Activated T-cell treated with anti-CD3 and anti-CD28 coated beads, Interleukin-2, amount 50 U/mL, for 24 hours (primary cell): ENCODE measurements at places on chromosomes 5 and 9.

- no peak for DNase-seq
Observed at GRCh38 chr5:116454417-116454927, 120.2 kb downstream of the SEMA6A start.

GRCh38 chr5:102223542-102224477 lies 72.3 kb downstream of the SLCO4C1 start:
- no peak for DNase-seq

DNA sequence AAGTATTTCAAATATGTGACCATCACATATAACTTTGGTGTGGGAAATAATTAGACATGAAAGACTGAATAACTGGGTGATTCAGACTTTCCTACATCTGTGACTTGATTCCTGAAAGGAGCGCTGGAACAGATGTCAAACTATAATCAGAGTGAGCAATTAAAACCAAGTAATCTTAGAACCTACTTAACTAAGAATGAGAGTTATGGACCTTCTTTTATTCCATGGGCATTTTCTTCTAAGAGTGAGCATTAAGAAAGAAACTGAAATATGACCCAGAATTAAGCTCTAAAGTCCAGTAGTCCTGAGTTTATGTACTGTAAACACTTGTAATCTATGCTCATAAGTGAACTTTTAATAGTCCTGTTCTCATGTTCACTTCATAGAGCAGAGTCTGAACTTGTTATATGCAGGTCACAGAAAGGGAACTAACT lies 68.4 kb downstream of the PAM start:
- DNase-seq = no peak

GRCh38 chr9:14096258-14096922 lies 217.6 kb downstream of the NFIB start:
- DNase-seq = no peak

- DNase-seq = no peak
Observed at GRCh38 chr9:100100146-100100667, 1.2 kb downstream of the INVS start.

DNA sequence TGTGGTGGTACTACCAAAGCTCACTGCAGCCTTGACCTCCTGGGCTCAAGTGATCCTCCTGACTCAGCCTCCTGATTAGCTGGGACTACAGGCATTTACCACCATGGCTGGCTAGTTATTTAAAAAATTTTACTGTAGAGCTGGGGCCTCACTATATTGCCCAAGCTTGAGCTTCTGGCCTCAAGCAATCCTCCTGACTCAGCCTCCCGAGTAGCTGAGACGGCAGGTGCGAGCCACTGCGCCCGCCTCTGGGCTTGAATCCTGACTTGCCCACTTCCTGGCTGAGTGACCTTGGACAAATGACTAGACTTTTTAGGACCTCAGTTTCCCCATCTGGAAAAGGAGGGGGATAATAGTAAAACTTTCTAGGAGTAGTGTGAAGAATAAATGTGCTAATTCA lies 32.1 kb downstream of the NCS1 start:
- no peak for DNase-seq

DNA sequence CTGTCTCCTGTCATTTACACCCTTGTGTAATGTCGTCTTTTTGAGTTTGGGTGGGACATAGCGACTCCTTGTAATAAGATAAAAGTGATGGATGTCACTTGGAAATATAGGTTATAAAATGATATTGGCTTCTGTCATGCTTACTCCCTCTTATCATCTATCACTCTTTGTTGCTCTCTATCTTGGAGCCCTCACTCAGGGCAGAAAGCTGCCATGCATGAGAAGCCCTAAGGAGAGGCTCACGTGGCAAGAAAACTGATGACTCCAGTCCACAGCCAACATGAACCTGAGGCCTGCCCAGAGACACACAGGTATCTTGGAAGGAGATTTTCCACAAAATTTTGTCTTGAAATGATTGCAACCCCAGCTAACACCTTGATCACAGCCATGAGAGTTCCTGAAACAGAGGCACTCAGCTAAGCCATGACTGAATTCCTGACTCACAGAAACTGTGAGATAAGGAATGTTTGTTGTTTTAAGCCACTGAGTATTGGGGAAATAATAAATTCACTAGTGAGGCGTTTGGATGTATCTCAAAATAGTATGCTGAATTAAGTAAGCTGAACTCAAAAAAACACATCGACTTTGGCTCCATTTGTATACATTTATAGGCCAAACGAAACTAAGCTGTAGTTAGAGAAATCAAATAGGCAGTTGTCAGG lies 216.7 kb downstream of the CDH18 start:
- no peak for DNase-seq

- no peak for DNase-seq
Observed at GRCh38 chr5:174355208-174355612, 309.7 kb downstream of the NSG2 start.

- DNase-seq = peak; percentile 32
Observed at GRCh38 chr5:109656829-109657228, 32.9 kb upstream of the MAN2A1 start.

- DNase-seq = no peak
Observed at GRCh38 chr9:89122949-89123348, 55.7 kb downstream of the SHC3 start.

- peak; percentile 72 for DNase-seq
Observed at GRCh38 chr5:180868960-180869359, 7.9 kb upstream of the ZFP62 start.
